Left lung (tissue), 14 donors: ENCODE measurements at places on chromosomes 13 and 19.

DNA sequence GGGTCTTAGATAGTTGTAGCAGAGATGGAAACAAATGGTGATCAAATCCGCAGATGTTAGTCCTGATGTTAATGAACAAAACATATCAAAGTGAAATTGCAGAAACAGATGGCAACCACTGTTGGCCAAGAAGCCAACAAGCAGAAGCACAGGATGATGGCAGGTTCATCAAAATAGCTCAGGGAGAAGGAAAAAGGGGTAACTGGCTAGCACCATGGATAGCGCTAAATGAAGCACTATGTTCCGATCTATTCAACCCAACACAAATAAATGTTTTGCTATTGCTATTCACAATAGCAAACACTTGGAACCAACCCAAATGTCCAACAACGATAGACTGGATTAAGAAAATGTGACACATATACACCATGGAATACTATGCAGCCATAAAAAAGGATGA lies 413.7 kb downstream of the FGF14 start:
- DNase-seq, result no peak

- no peak for DNase-seq
Observed at GRCh38 chr13:91097269-91097668, 250.2 kb upstream of the MIR17HG start.

DNA sequence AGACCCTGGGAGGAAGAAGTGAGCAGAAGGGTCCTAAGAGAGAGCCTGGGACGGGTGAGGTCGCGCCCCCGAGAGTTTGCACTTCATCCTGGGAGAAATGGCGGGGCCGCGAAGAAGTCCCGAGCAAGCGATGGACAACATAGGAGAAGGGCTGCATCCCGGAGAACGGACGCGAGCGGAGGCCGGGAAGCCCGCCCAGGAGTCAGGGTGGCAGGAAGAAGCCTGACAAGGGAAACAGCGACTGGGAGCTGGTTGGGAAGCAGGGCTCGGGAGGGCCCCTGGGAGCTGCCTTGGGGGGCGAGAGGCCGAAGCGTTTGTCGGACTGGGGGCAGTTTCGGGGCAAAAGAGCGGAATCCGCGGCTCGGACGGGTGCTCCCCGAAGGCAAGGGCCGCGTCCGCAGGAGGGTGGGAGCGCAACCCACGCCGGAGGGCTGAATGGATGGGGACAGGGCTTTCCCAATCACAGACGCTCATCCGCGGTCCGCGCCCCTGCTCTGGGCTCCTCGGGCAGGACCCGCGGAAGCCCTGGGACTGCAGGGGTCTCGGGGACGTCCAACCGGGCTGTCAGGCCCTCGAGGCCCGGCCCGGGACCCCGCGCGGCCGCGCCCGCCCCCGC lies 469 bp downstream of the ABHD17A start:
- DNase-seq, result peak; percentile 84

DNA sequence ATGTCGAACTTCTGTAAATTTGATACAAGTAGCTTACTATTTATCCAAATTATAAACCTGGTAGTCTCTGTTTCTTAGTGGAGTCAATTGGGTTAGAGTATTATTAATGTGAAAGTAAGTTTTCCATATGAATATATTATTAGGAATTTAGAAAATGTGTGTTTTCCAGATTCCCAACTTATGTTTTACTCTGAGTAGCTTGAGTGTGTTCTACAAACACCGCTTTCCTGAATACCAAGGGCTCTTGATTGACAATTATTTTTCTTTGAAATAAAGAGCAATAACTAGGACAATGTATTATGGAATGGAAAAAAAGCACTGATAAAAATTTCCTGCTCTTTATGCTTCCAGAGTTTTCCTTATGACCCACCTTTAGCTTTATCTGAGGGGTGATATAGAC lies 233.6 kb downstream of the POSTN start:
- DNase-seq, result no peak

DNA sequence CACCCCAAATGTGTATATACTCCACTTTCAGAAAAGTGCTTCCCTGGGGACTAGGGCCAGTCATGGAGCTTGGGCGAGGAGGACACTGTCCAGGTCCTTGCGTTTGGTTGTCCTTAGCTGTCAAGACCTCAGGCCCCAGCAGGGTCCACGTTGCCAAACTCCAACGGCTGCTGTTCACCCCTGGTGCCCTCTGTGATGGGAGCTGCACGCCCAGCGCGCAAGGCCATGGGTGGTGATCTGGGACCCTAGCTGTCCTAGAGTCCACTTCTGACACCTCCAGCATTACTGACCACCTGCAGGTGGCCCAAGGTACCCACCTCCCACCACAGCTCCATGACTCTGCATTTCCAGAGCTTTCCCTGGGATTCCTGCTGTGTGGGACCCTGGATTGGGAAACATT lies 4.0 kb downstream of the LRP3 start:
- DNase-seq, result no peak

GRCh38 chr19:11230621-11231386 lies 8.6 kb upstream of the ANGPTL8 start:
- no peak for DNase-seq

DNA sequence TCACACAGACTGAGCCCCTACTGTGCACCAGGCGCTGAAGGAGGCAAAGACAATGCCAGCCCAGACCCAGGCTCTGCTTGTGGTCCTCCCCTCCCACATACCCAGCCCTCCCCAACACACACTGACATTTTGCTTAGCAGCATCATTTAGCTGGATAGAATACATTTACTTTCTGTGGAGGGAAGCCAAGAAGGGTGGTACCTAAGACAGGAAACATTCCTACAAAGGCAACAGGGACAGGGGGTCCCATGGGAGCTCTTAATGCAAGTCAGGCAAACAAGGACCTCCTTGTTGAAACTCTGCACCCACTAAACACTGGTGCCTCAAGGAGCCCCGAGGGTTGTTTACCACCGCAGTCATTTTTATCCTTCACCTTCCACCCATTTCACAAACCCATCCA lies 77.0 kb upstream of the ZNF507 start:
- DNase-seq, result no peak

GRCh38 chr13:99313501-99313900 lies 6.3 kb upstream of the GPR183 start:
- DNase-seq, result no peak

GRCh38 chr19:31594701-31595100 lies 245.5 kb upstream of the TSHZ3 start:
- DNase-seq, result no peak

GRCh38 chr13:43139211-43139610 lies 115.8 kb downstream of the DNAJC15 start:
- no peak for DNase-seq

DNA sequence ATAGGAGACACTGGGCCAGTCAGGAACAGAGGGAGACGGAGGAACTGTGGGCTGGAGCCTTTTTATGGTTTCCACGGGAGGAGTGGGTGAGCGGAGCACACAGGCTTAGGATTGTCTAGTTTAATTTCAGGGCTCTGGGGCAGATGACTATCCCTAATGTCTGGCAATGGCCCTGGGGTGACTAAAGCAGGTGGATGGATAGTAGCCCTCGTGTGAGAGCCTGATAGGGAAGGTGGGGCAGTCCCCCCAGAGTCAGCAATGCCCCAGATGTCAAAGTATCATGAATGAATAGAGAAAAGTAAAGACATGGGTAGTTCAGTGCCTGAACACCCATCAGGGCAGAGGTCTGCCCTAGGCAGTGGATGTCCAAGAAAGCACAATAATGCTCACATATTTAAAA lies 94.2 kb downstream of the ZDHHC20 start:
- no peak for DNase-seq

DNA sequence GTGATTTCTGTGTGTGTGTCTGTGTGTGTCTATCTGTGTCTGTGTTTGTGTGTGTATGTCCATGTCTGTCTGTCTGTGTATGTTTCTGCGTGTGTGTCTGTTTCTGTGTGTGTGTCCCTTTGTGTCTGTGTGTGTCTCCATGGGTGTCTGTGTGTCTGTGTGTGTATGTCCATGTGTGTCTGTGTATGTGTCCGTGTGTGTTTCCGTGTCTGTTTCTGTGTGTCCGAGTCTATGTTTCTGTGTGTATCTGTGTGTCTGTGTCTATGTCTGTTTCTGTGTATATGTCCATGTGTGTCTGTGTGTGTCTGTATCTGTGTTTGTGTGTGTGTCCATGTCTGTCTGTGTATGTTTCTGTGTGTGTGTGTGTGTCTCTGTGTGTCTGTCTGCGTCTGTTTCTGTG lies 276.3 kb upstream of the SOX1 start:
- no peak for DNase-seq

DNA sequence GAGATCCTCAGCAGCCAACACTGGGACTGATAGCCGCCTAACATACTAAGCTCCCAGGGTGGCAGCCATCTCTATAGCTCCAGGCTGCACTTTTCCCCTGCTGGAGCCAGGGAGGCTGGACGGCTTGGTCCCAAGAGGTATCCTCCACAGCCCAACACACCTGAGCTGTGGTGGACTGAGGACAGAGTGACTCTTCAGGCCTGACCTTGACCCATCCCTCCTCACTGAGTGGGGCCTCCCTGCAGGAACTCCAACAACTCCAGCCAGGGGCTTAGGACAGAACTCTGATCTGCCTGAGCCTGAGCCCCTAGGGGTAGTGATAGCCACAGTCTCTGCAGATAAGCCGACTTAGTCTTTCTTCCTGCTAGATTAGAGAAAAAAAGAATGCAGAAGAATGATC lies 958.1 kb upstream of the PRR20A start:
- DNase-seq, result no peak

DNA sequence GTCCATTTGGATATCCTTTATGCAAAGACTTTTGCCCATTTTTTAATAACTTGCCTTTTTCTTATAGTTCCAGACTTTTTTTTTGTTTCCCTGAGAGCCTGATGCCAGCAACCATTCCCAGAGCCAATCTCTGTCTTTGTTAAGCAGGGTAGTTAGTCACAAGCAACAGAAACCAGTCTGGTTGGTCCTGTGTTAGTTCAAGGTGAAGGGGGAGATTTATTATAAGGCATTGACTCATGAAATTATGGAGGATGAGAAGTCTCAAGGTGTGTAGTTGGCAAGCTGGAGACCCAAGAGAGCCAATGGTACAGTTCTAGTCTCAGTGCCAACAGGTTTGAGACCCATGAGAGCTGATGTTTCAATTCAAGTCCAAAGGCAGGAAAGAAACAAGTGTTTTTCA lies 33.0 kb downstream of the GPR12 start:
- DNase-seq, result no peak

DNA sequence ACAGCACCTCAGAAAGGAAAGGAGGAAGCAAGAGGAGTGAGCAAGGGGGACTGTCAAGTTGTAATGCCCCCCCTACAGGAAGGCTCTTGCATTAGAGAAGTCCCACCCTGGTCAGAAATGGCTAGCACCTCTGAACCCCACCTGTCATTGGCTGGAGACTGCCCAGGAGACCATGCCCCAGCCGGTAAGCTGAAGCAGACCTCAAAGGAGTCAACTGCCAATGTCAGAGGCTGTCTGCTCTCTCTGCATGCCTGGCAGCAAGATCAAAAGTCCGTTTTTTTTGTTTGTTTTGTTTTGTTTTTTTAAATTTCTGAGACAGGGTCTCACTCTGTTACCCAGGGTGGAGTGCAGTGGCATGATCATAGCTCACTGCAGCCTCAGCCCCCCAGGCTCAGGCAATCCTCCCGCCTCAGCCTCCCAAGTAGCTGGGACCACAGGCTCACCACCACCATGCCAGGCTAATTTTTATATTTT lies 8.1 kb upstream of the BCL3 start:
- DNase-seq, result no peak

DNA sequence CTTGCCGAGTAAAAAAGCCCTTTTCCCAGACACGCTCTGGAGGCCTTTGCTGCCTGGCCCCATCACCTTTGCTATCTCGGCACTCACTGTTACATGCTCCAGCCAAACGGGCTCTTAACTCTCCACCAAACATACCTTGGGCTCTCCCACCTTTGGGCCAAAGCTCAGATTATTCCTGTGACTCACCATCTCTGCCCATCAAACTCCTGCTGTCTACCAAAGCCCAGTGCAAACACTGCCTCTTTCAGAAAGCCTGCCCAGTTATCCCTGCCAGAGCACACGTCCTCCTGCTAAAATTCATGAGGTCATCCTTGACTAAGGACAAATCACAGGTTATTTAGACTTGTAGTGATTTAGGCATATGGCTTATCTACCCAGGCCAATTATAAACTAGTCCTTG lies 48.1 kb upstream of the SERPINE3 start:
- no peak for DNase-seq

DNA sequence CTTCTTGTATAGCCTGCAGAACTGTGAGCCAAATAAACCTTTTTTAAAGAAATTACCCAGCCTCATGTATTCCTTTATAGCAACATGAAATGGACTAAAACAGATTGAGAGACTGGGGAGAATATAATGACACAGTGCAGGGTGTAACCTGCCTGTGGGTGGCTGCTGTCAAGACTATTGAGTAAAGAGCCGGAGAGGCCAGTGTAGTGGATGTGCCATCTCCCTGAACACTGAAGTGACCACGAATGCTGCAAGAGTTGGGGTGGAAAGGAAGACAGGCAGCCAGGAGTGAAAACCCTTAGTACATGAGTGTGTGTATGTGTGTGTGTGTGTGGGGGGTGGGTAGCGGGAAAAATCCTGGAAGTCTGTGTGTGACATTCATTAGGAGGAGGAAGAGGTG lies 55.2 kb upstream of the FLT1 start:
- no peak for DNase-seq

DNA sequence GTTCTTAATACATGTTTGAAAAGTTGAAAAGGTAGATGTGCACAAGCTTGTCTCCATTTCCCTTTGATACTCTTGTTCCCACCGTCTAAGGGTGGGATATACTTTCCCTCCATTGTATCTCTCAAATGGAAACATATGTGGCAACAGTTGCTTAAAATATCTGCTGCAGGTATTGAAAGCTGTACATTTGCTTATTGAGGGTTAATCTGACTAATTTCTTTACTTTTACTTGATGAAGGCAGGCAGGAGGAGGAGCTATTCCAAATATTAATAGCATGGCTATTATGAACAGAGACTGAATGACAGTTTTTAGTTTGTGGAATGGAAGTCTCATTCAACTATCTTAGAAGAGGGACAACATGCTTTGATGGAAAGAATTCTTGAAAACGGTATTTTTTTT lies 103.8 kb downstream of the SLC10A2 start:
- no peak for DNase-seq

DNA sequence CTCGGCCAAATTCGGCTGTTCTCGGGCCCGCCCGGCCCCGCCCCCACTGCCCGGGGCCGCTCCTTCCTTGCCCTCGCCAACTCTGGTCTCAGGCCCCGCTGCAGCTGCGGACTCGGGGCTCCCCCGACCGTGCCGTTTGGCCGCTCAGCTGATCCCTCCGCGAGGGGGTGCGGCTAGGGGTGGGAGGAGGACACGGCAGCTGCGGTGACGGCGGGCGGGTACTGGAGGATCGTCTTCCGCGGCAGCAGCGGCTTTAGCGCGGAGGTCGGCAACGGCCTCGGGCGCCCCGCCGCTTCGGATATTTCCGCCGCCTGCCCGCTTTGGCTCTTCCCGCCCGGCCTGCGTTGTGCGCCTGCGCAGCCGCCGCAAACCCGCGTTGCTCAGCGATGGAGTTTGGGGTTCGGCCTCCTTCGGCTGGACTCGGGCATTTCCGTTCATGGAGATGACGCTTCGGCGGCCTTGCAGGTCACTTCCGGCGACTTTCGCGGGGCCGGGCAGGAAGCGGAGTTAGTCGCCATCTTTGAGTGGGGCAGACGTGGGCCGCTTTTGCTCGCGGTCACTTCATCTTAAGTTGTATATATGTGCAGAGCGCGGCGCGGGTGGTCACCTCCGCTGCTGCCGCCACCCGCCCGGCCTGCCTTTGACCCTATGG lies 338 bp upstream of the UBE2M start:
- DNase-seq, result peak; percentile 99

- no peak for DNase-seq
Observed at GRCh38 chr13:40639221-40639681, 27.2 kb downstream of the FOXO1 start.
